ENCODE measurements at places on chromosomes 2 and 18. TPM values are rescaled to one million over a fixed set of nuclear protein-coding genes. Genes with fewer than 3 reads are reported as not detected.

The FSIP2 gene
- 0.04 TPM for total RNA-seq

The TRIB2 gene
- 43.0 TPM for total RNA-seq

- no peaks in the 10 kb centered on the region for H3K27me3 ChIP-seq
- no peak overlapping the region for H3K27ac ChIP-seq
- H3K36me3 ChIP-seq, result no peaks in the 10 kb centered on the region
- H3K4me1 ChIP-seq, result peaks cover 73% of the 10 kb centered on the region
Observed at GRCh38 chr2:241853651-241854341, 4.9 kb downstream of the PDCD1 start.

The DLX2 gene
- 3.6 TPM for total RNA-seq

GRCh38 chr2:144156736-144157640 lies 362.9 kb downstream of the ZEB2 start:
- H3K4me1 ChIP-seq, result peaks cover 7% of the 10 kb centered on the region
- H3K36me3 ChIP-seq, result no peaks in the 10 kb centered on the region
- no peak overlapping the region for H3K4me3 ChIP-seq
- no peaks in the 10 kb centered on the region for H3K27me3 ChIP-seq

GRCh38 chr2:102029405-102029804 lies 37.6 kb downstream of the IL1R2 start:
- peaks cover 8% of the 10 kb centered on the region for H3K4me1 ChIP-seq
- H3K27me3 ChIP-seq, result no peaks in the 10 kb centered on the region
- no peak for DNase-seq
- no peaks in the 10 kb centered on the region for H3K36me3 ChIP-seq

- H3K27me3 ChIP-seq, result peaks cover 5% of the 10 kb centered on the region
- H3K4me1 ChIP-seq, result peaks cover 6% of the 10 kb centered on the region
Observed at GRCh38 chr2:128501700-128502099, 183.0 kb upstream of the HS6ST1 start.
